Osteoblast (primary cell): ENCODE measurements at places on chromosomes 3 and 15.

DNA sequence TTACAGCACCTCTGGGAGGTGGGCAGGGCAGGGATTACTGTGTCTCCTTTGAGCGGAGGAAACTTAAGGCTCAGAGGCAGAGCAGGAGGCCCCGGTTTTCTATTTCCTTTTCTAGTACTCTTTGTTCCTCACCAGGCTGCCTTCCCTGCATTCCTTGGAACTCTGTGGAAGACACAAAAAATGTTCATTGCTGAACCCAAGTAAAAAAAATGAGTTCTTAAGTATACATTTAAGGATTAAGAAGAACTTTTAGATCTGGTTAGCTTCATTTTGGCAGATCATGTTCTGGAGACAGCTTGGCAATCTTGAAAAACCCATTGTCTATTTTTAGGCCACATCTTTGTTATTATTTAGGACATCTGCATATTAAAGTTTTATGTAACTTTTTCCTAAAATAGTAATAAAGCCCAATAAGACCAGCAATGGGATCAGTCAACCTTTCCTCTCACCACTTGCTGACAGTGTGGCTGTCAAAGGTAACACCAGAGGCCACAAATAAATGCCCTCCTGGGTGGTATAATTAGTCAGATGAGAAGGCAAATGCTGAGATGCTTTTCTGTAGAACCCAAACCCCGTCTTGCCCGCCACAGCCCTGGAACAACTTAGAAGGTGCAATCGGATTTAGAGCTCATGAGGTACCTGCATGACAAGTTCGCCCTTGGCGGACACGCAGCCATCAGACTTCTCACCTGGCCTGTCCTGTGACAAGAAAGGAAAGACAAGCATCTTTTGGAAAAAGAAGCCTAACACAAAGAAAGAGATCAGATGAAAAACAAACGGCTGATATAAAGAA, 97.2 kb downstream of the DGKG start:
- DNase-seq: no peak

GRCh38 chr15:50113187-50113505, 5.9 kb downstream of the ATP8B4 start:
- no peak for DNase-seq

- DNase-seq: no peak
These were observed 64.7 kb downstream of the BFSP2 start for GRCh38 chr3:133464573-133464972.

DNA sequence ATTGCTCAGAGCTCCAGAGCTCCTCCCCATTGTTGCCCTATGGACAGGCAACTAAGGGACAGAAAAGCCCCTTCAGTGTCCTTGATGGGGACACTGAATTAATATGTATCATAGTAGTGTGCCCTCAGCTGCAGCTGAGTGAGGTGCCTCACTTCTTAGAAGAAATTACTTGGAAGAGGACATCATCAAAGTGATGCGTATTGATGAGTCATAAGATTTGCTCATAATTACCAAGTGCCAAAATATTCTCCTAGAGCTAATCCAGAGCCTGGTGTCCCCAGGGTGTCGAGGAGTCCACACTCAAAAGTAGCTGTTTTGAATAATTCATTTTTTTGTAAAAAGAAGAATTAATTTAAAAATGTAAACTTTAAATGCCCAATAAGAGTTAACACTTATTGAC, 200.7 kb upstream of the SEMA6D start:
- no peak for DNase-seq

DNA sequence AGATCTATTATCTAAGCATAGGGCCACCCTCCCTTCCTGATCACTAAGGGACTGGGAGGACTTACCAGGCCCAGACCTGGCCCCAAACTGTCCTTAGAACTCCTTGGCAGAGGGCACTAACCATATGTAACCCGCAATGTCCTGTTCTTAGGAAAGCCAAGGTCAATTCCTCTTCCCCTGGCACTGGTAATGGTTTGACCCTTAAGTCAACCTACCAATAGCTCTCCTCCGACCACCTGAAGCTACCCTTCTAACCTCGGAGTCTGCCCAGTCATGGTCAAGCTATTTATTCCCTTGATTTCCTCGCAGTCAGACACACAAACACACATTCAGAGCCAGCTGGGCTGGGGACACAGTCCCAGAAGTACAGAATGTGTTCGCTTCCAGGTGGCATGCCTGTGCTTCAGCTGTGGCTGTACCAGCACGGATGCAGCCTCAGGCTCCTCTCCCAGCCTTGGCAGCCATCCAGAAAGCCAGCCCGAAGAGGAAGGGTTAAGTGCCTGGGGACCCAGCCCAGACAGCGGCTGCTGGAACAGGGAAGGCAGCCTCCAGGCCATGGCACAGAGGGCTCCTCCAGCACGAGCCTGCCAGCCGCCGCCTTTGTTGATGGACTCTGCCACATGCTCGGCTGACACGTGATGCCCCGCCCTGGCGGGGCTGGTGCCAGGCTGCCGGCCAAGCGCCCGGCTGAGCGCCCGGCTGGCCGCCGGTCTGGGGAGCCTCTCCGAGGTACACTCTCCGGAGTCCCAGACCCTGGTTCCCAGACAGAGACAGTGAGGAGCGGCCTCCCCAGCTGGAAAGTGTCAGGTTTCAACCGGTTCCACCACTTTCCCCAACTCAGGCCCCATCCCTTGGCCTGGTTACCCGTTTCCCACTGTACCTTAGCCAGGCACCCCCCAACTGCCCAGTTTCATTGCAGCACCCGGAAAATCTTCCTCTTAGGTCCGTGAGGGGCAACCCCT, 5.5 kb downstream of the BMF start:
- DNase-seq: peak; percentile 97

- peak; percentile 44 for DNase-seq
These were observed 27.3 kb downstream of the DUT start for GRCh38 chr15:48358229-48359152.

GRCh38 chr3:112656043-112656442, 15.1 kb upstream of the CCDC80 start:
- DNase-seq: no peak

GRCh38 chr3:180199417-180199995, 162.8 kb upstream of the PEX5L start:
- peak; percentile 41 for DNase-seq

DNA sequence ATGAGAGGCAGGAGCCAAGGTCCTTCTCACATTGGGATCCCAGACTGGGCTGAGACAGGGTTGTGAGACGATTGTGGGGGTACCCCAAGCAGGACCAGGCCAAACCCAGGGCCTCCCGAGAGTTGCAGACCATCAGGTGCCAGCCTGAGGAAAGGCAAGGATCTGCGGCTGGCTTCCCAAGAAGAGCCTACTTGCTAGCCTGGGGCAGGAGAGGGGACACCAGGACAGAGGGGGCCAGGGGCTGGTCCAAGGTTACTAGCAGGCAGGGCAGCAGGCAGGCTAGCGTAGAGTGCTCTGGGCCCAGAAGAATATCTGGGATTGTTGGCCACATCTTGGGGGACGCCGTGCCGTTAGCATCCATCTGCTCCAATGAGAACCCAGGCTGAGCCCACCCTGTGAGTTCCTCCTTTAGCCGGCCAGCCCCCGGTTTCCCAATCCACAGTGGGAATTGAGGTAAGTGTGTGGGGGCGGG, 546 bp downstream of the CISH start:
- DNase-seq: no peak

- no peak for DNase-seq
These were observed 69.9 kb upstream of the GATM start for GRCh38 chr15:45448066-45448915.

DNA sequence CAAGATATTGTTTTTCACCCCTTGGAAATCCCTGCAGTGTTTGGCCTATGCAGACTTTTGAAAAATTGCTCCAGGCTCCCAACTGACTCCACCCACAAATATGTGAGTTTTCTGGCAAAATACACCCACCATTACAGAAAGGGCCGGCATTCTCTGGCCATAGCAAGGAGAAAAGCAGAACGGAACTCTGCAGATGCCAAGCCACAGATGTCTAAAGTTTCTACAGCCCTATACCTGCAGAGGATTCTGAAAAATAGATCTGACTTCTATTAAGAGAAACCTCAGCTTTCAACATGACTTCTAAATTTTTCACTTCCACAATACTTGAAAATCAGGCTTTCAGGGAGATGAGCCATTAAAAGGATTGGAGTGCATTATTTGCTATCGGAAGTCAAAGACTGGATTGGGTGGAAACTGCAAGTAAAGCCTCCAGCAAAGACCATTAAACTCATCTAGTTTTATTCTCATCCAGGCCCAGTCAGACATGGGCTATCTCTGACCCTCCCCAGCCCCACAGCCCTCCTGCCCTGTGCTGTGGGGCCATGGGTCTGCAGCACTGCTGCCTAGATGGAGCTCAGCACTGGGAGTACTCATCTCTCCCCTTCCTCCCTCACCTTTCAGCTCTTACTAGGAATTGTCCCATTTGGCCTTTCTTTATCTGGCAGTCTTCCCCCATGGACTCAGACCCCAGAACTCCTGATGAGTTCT, 243.1 kb upstream of the GOLGA6L4 start:
- no peak for DNase-seq

DNA sequence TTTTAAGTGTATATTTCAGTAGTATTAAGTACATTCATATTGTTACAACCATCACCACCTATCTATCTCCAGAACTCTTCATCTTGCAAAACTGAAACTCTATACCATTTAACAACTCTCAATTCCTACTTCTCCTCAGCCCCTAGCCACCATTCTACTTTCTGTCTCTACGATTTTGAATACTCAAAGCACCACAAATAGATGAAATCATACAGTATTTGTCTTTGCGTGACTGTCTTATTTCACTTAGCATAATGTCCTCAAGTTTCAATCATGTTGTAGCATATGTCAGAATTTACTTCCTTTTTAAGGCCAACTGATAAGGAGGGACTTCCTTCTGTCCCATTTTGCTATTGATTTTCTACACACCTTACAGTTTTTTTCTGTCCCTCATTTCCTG, 593.3 kb downstream of the FHIT start:
- DNase-seq: no peak

DNA sequence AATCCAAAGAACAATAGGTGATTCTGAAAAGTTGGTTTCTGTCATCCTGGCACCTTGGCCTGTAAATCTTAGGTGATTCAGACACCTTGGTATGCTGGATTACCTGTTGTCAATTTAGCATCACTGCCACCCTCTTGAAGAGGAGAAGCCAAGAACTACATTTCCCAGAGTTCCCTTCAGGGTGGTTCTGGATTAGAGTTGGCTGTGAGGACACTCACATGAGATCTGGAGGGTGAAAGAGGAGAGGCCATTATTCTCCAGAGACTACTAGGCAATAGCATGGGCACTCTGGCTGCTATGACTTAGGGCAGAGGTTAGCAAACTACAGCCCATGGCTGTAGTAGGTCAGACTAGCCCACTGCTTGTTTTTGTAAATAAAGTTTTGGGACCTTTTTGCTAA, 41.7 kb upstream of the CORO2B start:
- DNase-seq: no peak
